Left lung (tissue), 14 donors: ENCODE measurements at places on chromosomes 6 and 20. TPM values are rescaled to one million over a fixed set of nuclear protein-coding genes. Genes with fewer than 3 reads are reported as not detected.

GRCh38 chr6:41358503-41358902, 23.1 kb downstream of the NCR2 start:
- no peaks in the 10 kb centered on the region for H3K4me1 ChIP-seq
- no peak overlapping the region for H3K27ac ChIP-seq
- DNase-seq: no peak
- no peak overlapping the region for H3K4me3 ChIP-seq

GRCh38 chr6:114090626-114091025, 119.7 kb upstream of the HDAC2 start:
- H3K36me3 ChIP-seq: no peaks in the 10 kb centered on the region
- no peaks in the 10 kb centered on the region for H3K4me1 ChIP-seq
- no peak overlapping the region for H3K4me3 ChIP-seq
- no peaks in the 10 kb centered on the region for H3K27me3 ChIP-seq
- no peak overlapping the region for H3K27ac ChIP-seq
- DNase-seq: no peak

Gene SLPI
- 496 TPM for total RNA-seq

Gene HNF4A
- 0.21 TPM for total RNA-seq

Gene KCNS1
- total RNA-seq: 0.99 TPM

Gene SLC17A1
- total RNA-seq: not detected

DNA sequence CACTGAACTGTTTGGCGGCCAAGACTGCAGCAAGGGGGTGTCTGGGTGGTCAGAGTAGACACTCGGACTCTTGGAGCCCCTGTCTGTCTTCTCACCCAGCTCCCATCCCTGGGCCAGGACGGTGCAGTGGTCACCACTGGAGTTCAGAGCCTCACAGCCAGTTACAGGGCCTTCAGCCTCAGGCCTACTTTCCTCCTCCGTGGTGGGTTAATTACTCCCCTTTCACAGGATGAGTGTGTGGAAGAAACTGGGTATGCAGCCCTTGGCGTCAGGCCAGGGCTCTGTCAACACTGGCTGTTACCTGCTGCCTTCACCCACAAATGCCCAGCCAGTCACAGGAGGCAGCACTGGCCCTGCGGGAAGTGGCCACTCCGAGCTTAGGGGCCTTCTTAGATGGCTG, 1.8 kb upstream of the YTHDF1 start:
- peaks cover 20% of the 10 kb centered on the region for H3K4me1 ChIP-seq
- H3K36me3 ChIP-seq: no peaks in the 10 kb centered on the region
- no peak overlapping the region for H3K27ac ChIP-seq
- DNase-seq: no peak
- no peak overlapping the region for H3K4me3 ChIP-seq

Gene RPP40
- 5.5 TPM for total RNA-seq

Gene GATA5
- 2.5 TPM for total RNA-seq

Gene C4B
- 81.3 TPM for total RNA-seq

DNA sequence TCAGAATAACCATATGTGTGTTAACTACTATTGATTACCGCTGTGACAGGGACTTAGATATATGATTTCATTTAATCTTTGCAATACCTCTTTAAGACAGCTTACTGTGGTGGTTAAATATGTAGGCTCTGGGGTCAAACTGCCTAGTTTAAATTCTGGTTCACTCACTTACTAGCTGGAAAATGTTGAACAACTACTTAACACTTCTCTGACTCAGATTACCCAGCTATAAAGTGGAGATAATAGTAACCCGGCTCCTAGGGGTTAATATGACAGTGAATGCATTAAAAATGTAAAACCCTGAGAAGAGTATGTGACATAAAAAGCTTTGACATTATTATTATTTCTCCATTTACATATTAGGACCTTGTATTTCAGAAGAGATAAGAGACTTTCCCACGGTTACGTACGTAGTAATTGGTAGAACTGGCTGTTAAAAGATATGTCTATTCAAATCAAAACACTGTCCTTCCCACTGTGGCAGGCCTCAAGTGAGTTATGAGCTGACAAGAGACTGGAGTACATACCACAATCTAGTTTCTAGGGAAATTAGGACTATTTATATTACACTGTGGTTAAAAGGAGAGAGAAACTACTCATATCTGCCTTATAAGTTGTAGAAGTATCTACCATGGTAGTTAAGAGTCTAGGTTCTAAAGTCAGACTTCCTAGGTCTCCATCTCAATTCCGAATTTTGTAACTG, 4.4 kb upstream of the PLCB1 start:
- no peak for DNase-seq
- no peaks in the 10 kb centered on the region for H3K36me3 ChIP-seq
- H3K4me1 ChIP-seq: no peaks in the 10 kb centered on the region
- H3K4me3 ChIP-seq: no peak overlapping the region

Gene SLC22A2
- not detected for total RNA-seq
